Suprapubic skin (tissue), 4 donors: ENCODE measurements at places on chromosomes 2 and 18. TPM values are rescaled to one million over a fixed set of nuclear protein-coding genes. Genes with fewer than 3 reads are reported as not detected.

NAT8 gene
- total RNA-seq: not detected

ZNF521 gene
- 8.5 TPM for total RNA-seq

PJVK gene
- 6.6 TPM for total RNA-seq

REEP1 gene
- total RNA-seq: 5.2 TPM

UGGT1 gene
- 34.6 TPM for total RNA-seq

EPB41L5 gene
- 31.1 TPM for total RNA-seq

AFF3 gene
- total RNA-seq: 3.9 TPM

ERMN gene
- total RNA-seq: not detected

SLC35G4 gene
- not detected for total RNA-seq

ERFE gene
- not detected for total RNA-seq

HOXD4 gene
- total RNA-seq: not detected
